ENCODE measurements at places on chromosomes 11 and 22.

DNA sequence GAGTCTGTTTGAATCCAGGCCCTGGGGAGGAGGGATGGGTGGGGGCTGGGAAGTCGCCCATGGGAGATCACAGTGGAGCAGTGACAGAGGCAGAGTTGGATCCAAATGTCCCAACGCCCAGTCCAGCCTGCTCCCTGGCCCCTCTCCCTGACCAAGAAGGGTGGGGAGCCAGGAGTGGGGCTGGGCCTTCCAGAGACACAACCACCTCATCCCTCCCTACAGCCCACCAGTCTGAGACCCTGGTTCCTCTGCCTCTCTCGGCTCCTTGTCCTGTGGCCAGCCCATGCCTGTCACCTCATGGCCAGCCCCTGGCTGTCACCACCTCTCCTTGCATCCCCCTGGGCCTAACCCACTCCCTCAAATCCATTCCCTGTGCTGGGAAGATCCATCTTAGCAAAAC, 71.2 kb upstream of the PRR5 start:
- DNase-seq, result no peak

DNA sequence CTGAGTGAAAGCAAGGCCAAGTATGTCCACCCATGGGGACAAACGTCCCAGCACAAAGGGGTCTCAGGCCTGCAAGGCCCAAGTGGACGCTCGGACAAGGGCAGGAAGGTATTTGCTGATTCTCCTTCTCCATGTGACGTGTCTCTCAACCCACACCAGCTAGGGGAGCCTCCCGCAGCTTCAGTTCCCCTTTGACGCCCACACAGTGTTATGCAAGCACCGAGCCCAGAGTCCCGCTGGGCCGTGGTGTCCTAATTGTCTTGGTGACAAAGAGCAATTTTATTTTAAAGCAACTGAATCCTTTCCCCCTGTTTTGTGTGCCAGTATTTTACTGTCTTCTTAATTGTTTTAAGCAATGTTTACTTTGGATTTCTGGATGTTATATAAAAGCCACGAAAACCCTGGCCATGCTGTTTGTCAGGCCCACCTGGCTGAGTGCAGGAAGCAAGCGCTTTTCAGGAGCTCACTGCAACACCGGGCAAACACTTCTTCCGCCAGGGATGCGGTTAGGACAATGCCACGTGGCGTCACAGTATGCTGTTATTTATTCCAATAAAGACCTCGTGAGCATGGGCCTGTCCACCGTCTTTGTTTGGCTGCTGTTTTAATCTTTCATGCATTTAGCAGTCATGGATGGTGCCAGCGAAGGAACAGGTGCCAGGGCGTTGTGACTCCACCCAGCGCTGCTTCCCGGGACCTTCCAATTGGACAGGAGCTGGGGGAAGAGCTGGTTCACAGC, 8.2 kb upstream of the PARVG start:
- no peak for DNase-seq

DNA sequence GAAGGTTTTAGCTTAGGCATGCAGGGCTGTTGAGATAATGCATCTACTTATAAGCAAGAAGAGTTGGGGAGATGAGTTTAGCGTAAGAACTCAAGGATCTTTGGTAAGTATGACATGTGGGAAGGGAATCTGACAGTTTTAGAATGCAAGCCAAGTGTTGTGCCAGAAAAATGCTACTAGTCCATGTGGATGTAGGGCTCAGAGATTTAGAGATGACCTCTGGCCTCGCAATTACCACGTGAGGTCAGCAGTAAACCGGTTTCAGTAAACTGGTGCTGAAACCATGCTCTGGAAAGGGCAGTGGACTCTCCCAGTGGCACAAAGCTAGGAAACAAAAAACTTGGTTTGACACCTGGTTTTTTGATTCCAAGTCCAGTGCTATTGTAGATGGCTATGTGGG, 18.9 kb downstream of the MRPL16 start:
- no peak for DNase-seq

- DNase-seq, result no peak
Measured at GRCh38 chr11:133723056-133723455, 122.3 kb downstream of the SPATA19 start.

DNA sequence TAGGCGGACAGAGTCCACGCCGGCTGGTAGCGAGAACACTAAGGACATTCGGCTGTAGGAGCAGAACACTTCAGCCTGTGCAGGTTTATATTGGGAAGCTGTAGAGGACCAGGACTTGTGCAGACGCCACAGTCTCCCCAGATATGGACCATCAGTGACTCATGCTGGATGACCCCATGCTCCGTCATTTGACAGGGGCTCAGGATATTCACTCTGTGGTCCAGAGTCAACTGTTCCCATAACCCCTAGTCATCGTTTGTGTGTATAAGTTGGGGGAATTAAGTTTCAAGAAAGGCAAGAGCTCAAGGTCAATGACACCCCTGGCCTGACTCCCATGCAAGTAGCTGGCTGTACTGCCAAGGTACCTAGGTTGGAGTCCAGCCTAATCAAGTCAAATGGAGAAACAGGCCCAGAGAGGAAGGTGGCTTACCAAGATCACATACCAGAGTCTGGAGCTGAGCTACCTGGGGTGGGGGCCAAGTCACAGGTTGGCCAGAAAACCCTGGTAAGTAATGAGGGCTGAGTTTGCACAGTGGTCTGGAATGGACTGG, 17.2 kb downstream of the P2RY2 start:
- DNase-seq, result peak; percentile 33
